H54 (cell line): ENCODE measurements at places on chromosomes 3 and 15.

GRCh38 chr15:55859681-55860080 lies 116.7 kb upstream of the PRTG start:
- no peak for DNase-seq

DNA sequence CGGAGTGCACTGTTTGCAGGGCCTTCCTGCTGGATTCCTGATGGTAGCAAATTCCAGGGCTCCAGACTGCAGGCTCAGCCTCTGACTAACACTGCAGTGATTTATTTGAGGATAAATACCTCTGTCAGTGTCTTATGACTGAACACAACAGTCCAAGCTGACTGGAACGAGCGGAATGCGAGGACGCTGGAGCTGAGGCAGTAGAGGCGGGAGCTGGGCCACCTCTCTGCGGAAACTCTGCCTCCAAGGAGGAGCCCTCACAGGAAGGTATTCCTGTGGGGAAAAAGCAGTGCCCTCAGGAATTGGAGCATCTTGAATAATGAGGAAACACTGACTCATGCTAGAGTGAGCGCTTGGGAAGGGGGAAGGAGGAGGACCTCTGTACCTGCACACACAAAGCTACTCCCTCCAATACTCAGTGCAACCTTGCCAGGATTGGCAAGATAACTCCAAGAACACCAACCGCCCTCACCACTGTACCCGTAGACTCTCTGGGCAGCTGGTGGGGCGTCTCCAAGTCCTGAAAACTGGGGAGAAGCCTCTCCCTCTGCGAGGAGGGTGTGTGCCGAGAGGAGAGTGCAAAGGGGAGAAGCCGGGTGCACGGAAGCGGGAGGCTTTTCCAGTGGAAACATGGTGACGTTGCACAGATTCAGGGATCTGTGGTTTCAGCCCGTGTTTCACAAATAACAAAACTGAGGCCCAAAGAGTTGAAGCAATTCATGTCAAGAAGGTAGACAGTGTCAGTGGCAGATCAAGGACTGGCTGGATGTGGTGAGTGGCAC lies 43.0 kb downstream of the VGLL4 start:
- peak; percentile 77 for DNase-seq

- DNase-seq, result no peak
Measured at GRCh38 chr3:123053107-123053506, 13.7 kb upstream of the PDIA5 start.

- no peak for DNase-seq
Measured at GRCh38 chr3:40843851-40844548, 319.2 kb downstream of the ZNF621 start.

- DNase-seq, result no peak
Measured at GRCh38 chr3:134074790-134075567, 45.3 kb upstream of the SLCO2A1 start.

GRCh38 chr3:35708394-35709271 lies 69.3 kb downstream of the ARPP21 start:
- DNase-seq, result no peak

DNA sequence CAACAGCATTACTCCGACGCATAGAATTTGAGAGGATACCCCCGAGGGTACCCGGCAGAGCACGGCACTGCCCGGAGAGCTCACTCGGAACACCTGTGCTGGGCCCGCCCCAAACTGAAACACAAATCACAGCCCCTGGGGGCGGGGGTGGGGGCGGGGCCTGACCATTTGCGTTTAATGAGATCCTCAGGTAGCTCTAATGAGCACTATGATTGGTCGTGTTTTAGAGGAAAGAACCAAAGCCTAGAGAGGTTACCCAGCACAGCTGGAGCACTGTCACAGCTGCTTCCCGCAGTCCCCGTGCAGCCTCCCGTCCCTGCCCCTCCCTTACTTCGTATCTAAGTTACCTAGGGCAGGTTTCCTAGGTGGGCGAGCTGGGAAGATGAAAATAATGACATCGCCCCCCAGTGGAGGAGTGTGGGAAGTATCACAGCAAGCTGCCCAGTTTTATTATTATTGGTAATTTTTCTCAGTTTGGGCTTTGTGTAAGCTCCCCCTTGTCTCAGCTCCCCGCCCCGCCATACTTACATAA lies 187.1 kb downstream of the PDE8A start:
- no peak for DNase-seq

DNA sequence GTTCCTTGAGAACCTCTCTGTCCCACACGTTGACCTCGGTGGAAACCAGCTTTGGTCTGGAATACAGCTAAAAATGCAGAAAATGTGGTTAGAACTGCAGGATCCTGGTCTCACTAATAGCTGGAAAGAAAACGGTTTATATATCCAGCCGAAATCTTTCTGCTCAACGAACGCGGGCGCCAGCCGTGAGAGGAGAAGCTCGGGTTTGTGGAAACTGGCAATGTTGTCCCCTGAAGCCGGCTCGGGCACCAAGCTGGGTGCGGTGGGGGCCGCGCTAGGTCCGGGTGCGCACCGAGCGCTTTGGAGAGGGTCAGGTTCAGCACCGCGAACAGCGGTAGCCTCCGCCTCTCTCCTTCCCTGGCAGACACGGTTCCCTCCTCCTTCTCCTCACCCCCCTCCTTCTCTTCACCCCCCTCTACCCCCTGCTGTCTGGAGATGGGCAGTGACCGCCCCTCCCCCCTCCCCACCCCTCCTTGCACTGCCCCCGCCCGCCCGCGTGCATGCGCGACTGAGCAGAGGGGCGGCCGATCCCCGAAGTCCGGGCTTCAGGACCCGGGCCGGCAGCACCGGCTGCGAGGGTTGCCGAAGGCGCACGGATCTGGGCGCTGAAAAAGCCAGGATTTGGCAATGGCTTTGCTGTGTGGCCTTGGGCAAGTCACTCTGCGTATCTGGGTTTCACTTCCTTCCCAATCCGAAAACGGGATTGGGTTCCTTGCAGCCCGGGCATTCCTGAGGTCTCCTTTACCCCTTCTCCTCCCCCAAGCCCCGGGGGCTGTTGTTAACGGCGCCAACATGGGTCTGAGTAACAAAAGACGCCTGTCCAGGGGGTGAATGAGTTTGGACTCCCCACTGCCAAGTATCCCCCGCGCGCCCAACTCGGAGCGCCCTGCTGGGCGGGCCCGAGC lies at the start of gene SKOR1:
Gene SKOR1, plus strand, starts transcription at position 534 of the 905 bp plus-strand sequence. Its CDS starts 94 bp downstream, at position 628.
- no peak for DNase-seq

GRCh38 chr15:98643115-98643514 lies 5.2 kb upstream of the IGF1R start:
- DNase-seq, result no peak

DNA sequence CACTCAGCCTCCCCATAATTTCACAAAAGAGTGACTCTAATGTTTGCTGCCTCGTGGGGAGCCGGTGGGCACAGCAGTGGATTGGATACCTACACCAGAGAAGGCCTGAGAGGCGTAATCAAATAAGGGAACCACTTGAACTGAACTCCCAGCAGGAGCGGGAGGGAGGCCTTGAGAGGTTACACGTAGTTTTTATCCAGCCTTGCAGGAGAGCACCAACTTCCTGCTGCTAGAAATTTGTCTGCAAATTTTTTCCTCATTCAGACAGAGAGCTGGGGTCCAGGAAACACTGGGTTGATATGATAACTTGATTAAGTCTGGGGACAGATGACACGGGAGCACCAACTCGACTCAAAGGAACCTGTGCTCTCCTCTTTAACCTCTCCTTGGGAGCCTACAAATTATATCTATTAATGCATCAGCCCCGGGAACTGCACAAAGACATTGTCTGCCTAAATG lies 69.8 kb downstream of the HES1 start:
- DNase-seq, result no peak

- DNase-seq, result no peak
Measured at GRCh38 chr3:122081543-122082247, 26.5 kb downstream of the CD86 start.

DNA sequence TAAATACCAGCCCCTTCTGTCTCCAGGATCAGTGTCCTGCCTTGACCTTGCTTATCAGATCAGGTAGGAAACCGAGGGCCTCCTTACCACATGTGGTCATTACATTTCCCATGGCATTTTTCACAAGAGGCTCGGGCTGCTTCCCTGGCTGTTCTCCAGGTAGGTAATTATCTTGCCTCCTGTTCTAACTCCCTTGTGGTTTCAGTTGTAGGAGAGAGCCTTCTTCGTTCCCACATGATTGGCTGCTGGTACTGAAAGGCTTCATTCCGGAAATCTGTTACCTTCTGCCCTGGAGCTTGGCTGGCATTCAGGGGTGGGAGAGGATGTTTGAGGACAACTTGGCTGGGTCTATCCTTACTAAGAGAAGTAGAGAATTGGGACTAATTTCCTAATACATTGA lies 46.8 kb upstream of the RORA start:
- DNase-seq, result no peak

DNA sequence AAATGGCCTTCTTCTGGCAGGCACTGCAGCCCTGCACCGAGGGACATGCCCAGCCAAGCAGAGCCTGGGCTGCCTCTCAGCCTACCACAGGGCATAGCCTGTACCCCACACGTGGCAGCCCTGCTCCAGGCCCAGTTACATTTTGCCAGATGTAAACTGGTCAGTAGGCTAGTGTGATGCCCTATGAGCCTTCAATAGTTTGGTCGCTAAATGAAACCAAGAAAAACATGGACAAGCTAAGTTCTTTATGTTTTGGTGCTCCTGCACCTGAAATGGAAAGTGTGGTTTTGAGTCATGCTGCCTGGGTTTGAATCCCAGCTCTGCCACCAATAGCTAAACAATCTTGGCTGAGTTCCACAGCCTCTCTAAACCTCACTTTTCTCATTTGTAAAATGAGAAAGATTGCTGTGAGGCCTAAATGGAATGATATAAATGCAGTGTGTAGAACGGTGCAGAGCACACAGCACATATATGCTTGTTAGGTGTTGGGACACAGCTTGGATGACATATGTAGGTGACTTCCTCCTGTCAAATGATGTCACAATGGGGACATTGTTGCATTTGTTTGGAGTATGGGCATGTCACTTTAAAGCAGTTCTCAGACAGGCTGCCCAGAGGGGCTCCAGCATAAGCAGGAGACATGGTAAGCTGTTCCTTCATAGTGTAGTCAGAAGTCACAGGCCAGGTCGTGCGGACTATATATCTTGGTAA lies 57.4 kb downstream of the ZBTB38 start:
- no peak for DNase-seq

DNA sequence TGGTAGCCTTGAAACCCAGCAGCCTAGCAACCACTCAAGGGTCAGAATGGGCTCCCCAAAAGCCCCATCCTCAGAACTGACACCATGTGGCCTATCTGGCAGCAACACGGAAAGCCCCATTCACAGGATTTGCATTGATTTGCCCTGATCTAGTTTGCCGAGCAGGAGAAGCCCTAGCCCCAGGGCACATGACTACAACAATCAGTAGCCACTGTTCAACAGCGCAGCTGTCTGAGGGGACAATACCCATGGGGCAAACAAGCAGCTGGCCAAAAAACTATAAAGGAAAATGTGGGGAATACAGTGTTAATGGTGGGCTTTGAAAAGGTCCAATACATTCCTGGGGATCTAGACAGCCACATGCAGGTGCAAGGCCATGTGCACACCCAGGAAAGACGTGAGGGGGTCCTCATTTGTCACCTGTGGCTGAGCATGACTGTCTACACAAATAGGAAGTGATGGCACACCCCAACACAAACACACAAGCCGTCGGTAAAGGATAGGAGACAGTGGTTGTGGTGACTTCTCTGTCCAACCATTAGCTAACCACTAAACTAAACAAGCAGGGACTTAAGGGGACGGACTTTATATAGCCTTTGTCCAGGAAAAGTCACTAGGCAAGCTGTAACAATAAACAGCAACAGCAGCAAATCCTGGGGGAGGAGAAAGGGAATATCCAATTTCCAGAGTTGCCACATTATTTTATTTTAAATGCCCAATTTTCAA lies 113.7 kb downstream of the LRIG1 start:
- DNase-seq, result no peak

GRCh38 chr3:52291508-52292181 lies 4.0 kb downstream of the GLYCTK start:
- DNase-seq, result no peak

- no peak for DNase-seq
Measured at GRCh38 chr15:86203462-86203861, 123.8 kb downstream of the AGBL1 start.

- no peak for DNase-seq
Measured at GRCh38 chr3:42708611-42709151, 6.1 kb upstream of the HHATL start.
